Inflammatory macrophage (primary cell): ENCODE measurements at places on chromosomes 5 and 9.

GRCh38 chr5:10376544-10376943 lies 23.0 kb downstream of the MARCHF6 start:
- no peak for DNase-seq

GRCh38 chr9:129633848-129634247 lies 7.9 kb downstream of the NTMT1 start:
- DNase-seq = no peak

GRCh38 chr9:116493183-116493860 lies 193.8 kb upstream of the TRIM32 start:
- no peak for DNase-seq

- DNase-seq = no peak
Measured at GRCh38 chr9:92974761-92975755, 27.7 kb downstream of the FGD3 start.

- no peak for DNase-seq
Measured at GRCh38 chr5:104297076-104297475, 734.5 kb upstream of the NUDT12 start.

- no peak for DNase-seq
Measured at GRCh38 chr5:179275941-179276837, 69.1 kb downstream of the ADAMTS2 start.

- no peak for DNase-seq
Measured at GRCh38 chr5:63050916-63051315, 472.3 kb downstream of the LRRC70 start.

DNA sequence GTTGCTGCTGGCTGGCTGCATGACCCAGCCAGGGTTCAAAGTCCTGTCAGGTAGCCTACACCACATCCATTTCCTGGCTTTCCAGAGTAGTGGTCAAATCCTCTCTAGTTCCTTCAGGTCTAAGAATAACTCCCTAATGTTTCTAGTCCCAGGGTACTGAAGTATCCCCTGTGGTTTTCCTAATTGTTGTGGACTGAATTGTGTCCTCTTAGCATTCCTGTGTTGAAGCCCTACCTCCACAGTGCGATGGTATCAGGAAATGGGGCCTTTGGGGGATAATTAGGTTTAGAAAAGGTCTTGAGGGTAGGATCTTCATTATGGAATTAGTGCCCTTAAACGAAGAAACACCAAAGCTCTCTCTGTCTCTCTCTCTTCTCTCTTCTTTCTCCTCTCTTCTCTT lies 191.8 kb upstream of the CCNG1 start:
- DNase-seq = no peak
